ENCODE measurements at places on chromosomes 12 and 14. TPM values are rescaled to one million over a fixed set of nuclear protein-coding genes. Genes with fewer than 3 reads are reported as not detected.

DNA sequence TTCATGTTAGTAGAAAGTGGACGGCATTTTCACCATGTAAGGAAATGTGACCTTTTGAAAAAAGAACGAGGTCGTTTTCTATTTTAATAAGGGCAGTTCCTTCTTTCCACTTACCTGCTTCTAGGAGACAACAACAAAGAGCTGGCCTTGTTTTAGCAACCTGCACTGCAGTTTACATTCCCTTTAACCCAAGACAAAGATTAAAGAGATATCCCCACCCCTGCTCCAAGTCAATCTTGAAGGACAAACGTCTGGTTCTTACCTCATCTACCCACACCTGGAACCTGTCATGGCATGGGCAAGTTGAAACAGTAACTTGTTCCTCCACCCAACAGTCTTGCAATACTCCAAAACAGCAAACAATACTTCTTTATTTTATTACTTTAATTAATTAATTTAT lies 32.7 kb downstream of the ZCCHC8 start:
- no peaks in the 10 kb centered on the region for H3K36me3 ChIP-seq
- H3K4me3 ChIP-seq: no peak overlapping the region
- H3K4me1 ChIP-seq: no peaks in the 10 kb centered on the region
- H3K27me3 ChIP-seq: no peaks in the 10 kb centered on the region
- DNase-seq: no peak

DNA sequence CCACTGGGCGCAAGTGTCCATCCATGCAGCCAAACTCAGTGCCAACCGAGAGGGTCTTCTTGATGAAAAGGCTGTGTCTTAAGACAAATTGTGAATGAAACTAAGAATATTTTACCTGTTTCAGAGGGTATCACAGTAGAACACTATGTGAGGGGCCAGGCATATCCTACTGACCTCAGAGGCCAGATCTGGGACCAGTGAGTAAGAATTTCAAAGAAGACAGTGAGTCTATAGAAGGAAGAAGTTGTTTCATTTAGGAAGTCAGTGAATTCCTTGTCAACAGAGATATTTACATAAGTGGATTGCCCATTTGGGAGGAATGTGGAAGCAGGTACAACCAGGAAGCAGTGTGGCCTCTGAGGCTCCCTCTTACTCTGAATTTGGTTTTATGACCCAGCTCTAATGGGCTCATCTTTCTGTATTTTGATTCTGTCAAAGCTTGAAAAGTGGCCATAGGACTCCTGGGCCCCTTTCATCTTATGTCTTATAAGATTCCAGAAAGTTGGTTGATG lies 137.4 kb downstream of the ZNF664 start:
- H3K27ac ChIP-seq: no peak overlapping the region
- no peaks in the 10 kb centered on the region for H3K27me3 ChIP-seq
- H3K4me3 ChIP-seq: no peak overlapping the region
- H3K36me3 ChIP-seq: no peaks in the 10 kb centered on the region
- H3K4me1 ChIP-seq: no peaks in the 10 kb centered on the region
- DNase-seq: no peak

DNA sequence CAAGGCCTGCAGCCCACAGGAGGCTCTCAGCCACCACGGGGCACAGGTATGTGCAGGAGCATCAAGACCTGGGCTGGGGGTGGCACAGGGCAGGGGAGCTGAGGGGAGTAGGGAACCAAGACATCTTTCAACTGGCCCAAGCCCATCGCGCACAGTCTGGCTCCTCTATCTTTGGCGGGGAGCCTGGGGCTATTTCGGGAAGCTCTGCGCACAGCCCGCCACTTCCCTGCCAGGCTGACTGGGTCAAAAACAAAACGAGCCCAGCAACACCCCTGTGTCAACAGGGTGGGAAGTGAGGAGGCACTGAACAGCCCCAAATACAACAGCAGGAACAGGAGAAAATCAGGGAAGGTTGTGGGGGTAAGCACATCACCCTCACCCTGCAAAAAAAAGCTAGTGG lies 83.9 kb downstream of the ARL6IP4 start:
- DNase-seq: no peak
- no peaks in the 10 kb centered on the region for H3K27me3 ChIP-seq
- no peaks in the 10 kb centered on the region for H3K36me3 ChIP-seq
- H3K4me3 ChIP-seq: no peak overlapping the region

GRCh38 chr14:61433828-61434227 lies 112.4 kb downstream of the PRKCH start:
- DNase-seq: no peak
- H3K4me1 ChIP-seq: peaks cover 7% of the 10 kb centered on the region
- no peaks in the 10 kb centered on the region for H3K36me3 ChIP-seq
- no peak overlapping the region for H3K27ac ChIP-seq
- no peaks in the 10 kb centered on the region for H3K27me3 ChIP-seq
- H3K4me3 ChIP-seq: no peak overlapping the region

DNA sequence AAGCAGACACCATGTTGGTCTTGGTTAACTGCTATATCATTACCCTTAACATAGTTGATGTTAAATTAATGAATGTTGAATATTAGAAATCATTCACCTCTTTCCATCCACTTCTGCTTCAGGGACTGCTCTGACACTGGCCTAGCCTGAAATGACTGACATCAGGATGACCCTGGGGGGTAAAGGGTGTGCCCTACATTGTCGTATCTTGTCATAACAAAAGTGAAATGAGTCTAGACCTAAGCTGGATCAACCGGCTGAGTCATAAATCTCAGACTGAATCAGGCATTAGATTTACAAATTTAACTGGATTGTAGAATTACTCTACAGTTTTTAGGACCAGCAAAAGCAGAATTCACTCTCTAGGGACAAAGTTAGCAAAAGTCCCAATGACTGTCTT lies 35.3 kb downstream of the KICS2 start:
- no peaks in the 10 kb centered on the region for H3K4me1 ChIP-seq
- H3K36me3 ChIP-seq: no peaks in the 10 kb centered on the region
- no peak overlapping the region for H3K4me3 ChIP-seq
- H3K27ac ChIP-seq: no peak overlapping the region
- no peak for DNase-seq

The ACSS3 gene
- total RNA-seq: 22.9 TPM
